Glutamatergic neuron (in vitro differentiated cells): ENCODE measurements at places on chromosomes 2 and 18.
A peak's percentile ranks its signal among the peaks of the same experiment; 100 is the strongest.

- H3K4me1 ChIP-seq: peaks cover 12% of the 10 kb centered on the region
- H3K36me3 ChIP-seq: no peaks in the 10 kb centered on the region
- H3K27me3 ChIP-seq: no peaks in the 10 kb centered on the region
Observed at GRCh38 chr2:8004250-8004681, 677.6 kb upstream of the ID2 start.

DNA sequence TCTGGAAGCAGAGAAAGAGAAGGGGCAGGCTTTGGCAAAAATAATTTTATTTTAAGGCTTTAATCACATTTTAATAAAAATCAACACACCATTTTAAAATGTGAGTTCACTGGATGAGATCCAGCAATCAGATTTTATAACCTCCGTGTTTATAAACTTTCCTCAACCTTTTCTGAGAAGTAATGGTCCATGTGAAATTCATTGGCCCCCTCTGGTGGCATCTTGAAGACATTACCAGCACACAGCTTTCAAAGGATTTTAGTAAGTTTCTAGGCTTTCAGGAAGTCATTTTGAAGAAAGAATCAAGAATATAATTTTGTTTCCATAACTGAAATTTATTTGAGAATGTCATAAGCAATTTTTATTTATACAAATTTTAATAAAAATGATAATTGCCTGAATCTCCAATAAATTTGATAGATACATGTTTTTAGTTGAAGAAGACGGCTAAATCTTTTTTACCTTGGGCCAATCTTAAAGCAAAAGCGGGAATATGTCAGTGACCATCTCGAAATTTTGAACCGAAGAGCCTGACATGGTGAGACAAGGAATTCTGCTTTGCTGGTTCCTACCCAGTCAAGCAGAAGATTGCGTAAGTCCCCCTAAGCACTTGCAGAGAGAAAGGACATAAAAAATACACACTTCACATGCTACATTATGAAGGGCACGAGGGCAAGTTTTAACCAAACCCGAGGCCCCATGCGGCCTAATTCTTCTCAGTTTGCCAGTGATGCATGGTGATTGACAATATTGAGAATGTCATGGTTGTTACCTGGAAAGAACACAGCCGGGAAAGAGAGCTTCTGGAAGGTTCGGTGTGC lies 128.4 kb upstream of the CBLN2 start:
- H3K4me1 ChIP-seq: peaks cover 29% of the 10 kb centered on the region
- peak overlapping the region; percentile 87 for H3K27ac ChIP-seq
- H3K27me3 ChIP-seq: peaks cover 5% of the 10 kb centered on the region
- H3K4me3 ChIP-seq: no peak overlapping the region
- no peak for DNase-seq
- H3K36me3 ChIP-seq: no peaks in the 10 kb centered on the region

- peak overlapping the region; percentile 97 for H3K27ac ChIP-seq
- H3K4me3 ChIP-seq: peak overlapping the region; percentile 65
- DNase-seq: peak; percentile 90
- peaks cover 13% of the 10 kb centered on the region for H3K27me3 ChIP-seq
- H3K4me1 ChIP-seq: peaks cover 12% of the 10 kb centered on the region
Observed at GRCh38 chr2:238108423-238109183, 8.5 kb downstream of the ESPNL start.

DNA sequence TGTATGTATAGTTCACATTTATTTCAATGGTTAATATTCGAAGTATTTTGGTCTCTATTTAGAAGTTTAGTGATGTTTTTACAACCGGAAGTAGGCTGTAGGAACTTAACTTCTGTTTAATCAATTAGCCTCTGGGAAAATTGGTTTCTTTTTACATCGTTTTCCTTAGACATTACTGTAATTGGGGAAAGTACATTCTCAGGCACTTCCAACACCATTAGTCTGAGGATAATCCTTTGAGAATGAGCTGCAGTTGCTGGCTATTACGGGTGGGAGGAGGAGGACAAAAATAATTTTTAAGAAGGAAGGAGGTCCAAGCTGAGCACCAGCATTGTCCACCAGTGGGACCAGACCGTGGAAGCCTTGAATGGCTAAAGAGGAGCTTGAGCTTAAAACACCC lies 70.4 kb upstream of the ST3GAL5 start:
- no peak overlapping the region for H3K4me3 ChIP-seq
- no peak for DNase-seq
- peaks cover 7% of the 10 kb centered on the region for H3K27me3 ChIP-seq
- no peak overlapping the region for H3K27ac ChIP-seq
- peaks cover 9% of the 10 kb centered on the region for H3K4me1 ChIP-seq

- no peak overlapping the region for H3K4me3 ChIP-seq
- peaks cover 3% of the 10 kb centered on the region for H3K27me3 ChIP-seq
- no peaks in the 10 kb centered on the region for H3K36me3 ChIP-seq
- no peak for DNase-seq
- H3K4me1 ChIP-seq: peaks cover 16% of the 10 kb centered on the region
Observed at GRCh38 chr18:362311-363290, 94.8 kb upstream of the THOC1 start.

GRCh38 chr2:1518331-1518803 lies 105.1 kb downstream of the TPO start:
- DNase-seq: no peak
- peaks cover 4% of the 10 kb centered on the region for H3K27me3 ChIP-seq
- no peak overlapping the region for H3K4me3 ChIP-seq
- peaks cover 10% of the 10 kb centered on the region for H3K36me3 ChIP-seq
- H3K27ac ChIP-seq: peak overlapping the region; percentile 5
- H3K4me1 ChIP-seq: peaks cover 13% of the 10 kb centered on the region

GRCh38 chr2:31151501-31151900 lies 13.3 kb upstream of the GALNT14 start:
- H3K27ac ChIP-seq: no peak overlapping the region
- peaks cover 4% of the 10 kb centered on the region for H3K27me3 ChIP-seq
- H3K4me1 ChIP-seq: peaks cover 7% of the 10 kb centered on the region
- H3K36me3 ChIP-seq: no peaks in the 10 kb centered on the region
- DNase-seq: no peak

- no peak for DNase-seq
- no peak overlapping the region for H3K27ac ChIP-seq
- H3K4me3 ChIP-seq: peak overlapping the region; percentile 86
Observed at GRCh38 chr2:160063271-160063670, 856 bp upstream of the PLA2R1 start.

DNA sequence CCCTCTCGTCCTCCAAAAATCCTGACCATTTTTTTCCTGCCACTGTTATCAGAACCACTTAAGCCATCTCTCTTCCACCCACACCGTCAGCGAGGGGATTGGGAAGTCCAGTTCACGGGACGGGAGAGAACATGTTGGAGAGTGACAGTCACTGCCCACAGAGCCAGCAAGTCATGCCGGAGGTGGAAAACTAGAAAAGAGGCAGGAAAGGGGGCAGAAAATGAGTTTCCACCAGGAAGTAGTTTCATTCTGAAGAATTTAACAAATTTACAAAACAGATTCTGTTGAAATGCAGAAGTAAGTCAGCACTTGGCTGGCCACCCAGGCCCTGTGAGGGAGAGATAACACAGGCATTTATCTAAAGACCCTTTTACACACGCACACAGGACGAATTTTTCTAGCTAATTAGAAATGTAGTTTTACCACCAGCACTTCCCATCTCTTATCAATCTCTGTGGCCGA lies 431.3 kb downstream of the TSN start:
- no peaks in the 10 kb centered on the region for H3K27me3 ChIP-seq
- H3K4me1 ChIP-seq: no peaks in the 10 kb centered on the region
- DNase-seq: no peak
- H3K27ac ChIP-seq: no peak overlapping the region

GRCh38 chr2:43363120-43363519 lies 136.7 kb upstream of the ZFP36L2 start:
- H3K4me3 ChIP-seq: no peak overlapping the region
- H3K27me3 ChIP-seq: no peaks in the 10 kb centered on the region
- DNase-seq: no peak
- no peaks in the 10 kb centered on the region for H3K4me1 ChIP-seq
- no peaks in the 10 kb centered on the region for H3K36me3 ChIP-seq
- H3K27ac ChIP-seq: no peak overlapping the region

- H3K27me3 ChIP-seq: no peaks in the 10 kb centered on the region
- H3K4me3 ChIP-seq: peak overlapping the region; percentile 94
- H3K4me1 ChIP-seq: peaks cover 5% of the 10 kb centered on the region
- H3K27ac ChIP-seq: no peak overlapping the region
Observed at GRCh38 chr2:43774617-43775016, 778 bp downstream of the DYNC2LI1 start.

DNA sequence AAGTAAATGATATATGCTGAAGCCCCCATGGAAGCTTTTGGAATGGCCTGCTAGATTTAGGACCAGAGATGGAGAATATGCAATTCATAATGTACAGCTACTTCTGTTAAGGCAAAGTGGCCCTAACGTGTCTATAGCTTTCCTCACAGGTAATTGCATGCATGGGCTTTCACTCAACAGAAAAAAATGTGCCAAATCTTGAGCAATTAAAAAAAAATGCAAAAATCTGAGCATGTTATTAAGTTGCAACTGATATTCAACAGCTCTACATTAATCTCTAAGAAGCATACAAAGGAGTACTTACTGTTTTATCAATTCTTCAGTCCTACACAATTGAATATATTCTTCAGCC lies 79.6 kb downstream of the EFEMP1 start:
- no peak overlapping the region for H3K4me3 ChIP-seq
- H3K36me3 ChIP-seq: no peaks in the 10 kb centered on the region

DNA sequence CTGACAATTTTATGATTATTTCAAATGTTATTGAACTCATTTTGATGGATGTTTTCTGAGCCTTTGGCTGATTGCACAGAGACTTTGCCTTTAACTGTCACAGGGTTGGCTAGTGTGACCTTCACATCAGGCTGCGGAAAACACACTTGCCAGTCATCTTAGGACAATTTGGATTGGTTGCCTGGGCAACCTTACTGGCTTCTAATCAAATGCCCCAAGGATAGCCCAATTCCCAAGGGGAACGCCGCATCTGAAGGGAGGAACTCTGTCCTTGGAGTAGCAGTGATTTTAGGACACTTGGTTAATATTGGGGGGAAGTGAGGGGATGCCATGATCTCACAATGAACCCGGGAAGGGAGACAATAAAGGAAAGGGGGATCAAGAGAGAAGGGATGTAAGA lies 29.5 kb downstream of the OSBPL6 start:
- peaks cover 2% of the 10 kb centered on the region for H3K27me3 ChIP-seq
- DNase-seq: peak; percentile 58
- H3K36me3 ChIP-seq: no peaks in the 10 kb centered on the region
- peak overlapping the region; percentile 2 for H3K27ac ChIP-seq
- H3K4me1 ChIP-seq: peaks cover 38% of the 10 kb centered on the region

DNA sequence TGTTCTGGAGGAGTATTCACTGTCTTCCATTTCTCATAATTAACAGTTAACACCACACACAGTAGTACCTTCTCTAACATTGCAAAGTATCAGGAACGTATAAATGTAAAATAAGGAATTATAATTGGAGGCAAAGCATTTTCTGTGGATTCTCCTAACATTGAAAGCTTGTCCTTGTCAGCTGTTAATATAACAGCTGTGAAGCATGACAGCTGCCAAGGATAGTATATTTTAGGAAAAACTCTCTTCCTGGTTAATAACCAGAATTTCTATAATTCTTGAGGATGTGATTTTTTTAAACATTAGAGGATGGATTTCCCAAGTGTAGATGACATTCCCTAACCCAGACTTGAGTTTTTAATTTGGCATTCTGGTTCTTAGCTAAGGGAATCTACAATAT lies 110.3 kb downstream of the EPC2 start:
- H3K27me3 ChIP-seq: peaks cover under 1% of the 10 kb centered on the region
- no peak for DNase-seq
- H3K27ac ChIP-seq: peak overlapping the region; percentile 62
- H3K4me1 ChIP-seq: peaks cover 27% of the 10 kb centered on the region

DNA sequence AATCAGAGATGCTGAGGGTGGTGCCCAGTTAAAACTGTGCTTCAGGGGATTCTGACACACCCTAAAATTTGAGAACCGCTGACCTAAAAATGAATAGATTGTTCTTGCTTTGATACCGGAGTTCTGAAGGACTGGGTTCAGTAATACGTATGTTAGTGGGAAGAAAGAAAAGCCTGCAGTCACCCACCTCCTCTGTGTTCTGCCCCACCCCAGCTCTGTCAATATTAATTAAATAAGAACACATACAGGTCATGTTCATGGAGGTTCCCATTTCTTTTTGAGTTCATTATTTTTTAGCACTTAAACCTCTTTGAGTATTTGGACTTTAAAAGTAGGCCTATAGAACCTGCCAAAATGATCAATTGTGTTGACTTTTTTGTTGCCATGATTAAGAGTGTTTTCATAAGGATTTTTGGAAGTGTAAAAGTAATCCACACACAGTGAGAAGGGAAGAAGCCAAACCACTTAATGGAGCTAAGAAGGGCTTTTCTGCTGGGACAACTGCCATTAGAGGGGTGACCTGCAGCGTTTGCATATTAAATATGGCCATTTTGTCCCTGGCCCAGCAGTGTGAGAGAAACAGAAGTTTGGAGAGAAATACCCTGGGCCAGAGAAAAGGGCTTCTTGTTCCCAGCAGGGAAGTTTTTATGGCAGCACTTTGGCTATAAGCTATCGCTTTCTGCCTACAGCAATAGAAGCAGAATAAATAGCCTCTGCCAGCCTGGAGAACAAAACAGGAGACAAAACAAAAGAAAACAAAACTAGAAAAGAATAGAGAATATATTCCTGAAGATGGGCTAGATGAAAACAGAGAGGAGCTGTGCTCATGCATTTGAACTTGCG lies 80.7 kb upstream of the RNF152 start:
- H3K27ac ChIP-seq: no peak overlapping the region
- H3K4me1 ChIP-seq: no peaks in the 10 kb centered on the region
- no peak for DNase-seq
- no peaks in the 10 kb centered on the region for H3K27me3 ChIP-seq

DNA sequence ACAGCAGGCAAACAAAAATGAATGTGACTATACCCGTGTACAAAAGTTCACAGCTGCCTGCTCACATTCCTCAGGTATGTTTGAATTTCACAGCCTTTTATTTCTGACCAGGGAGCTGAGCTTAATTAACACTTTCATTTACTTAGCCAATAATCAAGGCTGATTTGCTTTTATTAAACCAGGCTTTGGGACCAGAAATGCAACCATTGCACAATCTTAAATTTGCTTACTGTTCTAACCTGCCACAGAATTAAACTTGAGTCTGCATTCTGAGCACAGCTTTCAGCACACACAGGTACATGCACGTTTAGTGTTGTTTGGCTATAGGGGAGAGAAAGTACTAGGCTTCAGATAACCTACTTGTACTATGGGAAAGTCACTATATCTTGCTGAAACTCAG lies 372.4 kb upstream of the ATP5MC3 start:
- no peak for DNase-seq
- H3K27me3 ChIP-seq: peaks cover 1% of the 10 kb centered on the region
- H3K27ac ChIP-seq: no peak overlapping the region
- no peaks in the 10 kb centered on the region for H3K36me3 ChIP-seq
- H3K4me3 ChIP-seq: no peak overlapping the region
- peaks cover 12% of the 10 kb centered on the region for H3K4me1 ChIP-seq

- H3K4me1 ChIP-seq: no peaks in the 10 kb centered on the region
- H3K27me3 ChIP-seq: peaks cover 2% of the 10 kb centered on the region
- DNase-seq: no peak
- no peak overlapping the region for H3K4me3 ChIP-seq
Observed at GRCh38 chr2:102421890-102422759, 835 bp upstream of the IL18RAP start.

- no peaks in the 10 kb centered on the region for H3K36me3 ChIP-seq
- no peak overlapping the region for H3K4me3 ChIP-seq
- no peaks in the 10 kb centered on the region for H3K4me1 ChIP-seq
- no peak overlapping the region for H3K27ac ChIP-seq
- DNase-seq: no peak
- H3K27me3 ChIP-seq: peaks cover 2% of the 10 kb centered on the region
Observed at GRCh38 chr2:240972636-240973521, 25.5 kb upstream of the SNED1 start.
